Urothelium cell line (cell line): ENCODE measurements at places on chromosomes 6 and 20.

DNA sequence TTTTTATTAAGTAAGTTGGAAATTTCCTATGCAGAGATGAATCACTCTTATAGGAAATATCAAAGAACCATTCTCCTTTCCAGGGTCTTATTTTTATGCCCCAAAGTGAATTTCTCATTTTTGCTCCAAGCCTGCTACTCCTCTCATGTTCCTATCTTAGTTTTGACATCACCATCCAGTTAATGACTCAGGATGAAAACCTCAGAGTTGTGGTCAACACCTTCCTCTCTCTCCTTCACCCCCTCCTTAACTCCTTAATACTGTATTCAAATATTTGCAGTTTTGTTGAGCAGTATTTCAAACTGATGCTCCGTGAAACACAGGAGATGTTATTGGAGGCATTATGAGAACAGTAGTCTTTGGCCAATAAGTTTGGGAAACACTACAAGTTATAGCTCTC lies 64.1 kb downstream of the NRN1 start:
- peak; percentile 20 for DNase-seq

GRCh38 chr20:49523767-49524360 lies 41.4 kb upstream of the KCNB1 start:
- no peak for DNase-seq

DNA sequence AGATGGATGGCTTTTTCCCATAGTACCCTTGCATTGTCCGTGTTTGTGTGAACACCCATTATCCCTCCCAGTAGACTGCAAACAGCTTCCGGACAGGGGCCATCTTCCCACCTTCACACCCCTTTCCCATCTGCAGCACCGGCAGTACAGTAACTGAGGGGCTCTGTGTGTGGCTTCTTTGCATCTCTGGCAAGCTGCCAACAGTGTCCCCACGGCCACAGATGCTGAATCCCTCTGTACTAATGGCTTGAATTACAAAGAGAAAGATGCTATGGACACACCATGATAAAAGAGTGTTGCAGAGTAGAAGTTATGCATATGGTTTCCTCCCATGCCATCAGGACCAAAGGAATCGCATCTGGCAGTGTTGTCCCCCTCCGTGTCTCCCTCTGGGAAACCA lies 101.1 kb upstream of the CDYL start:
- no peak for DNase-seq

GRCh38 chr6:92047152-92047850 lies 1372.1 kb downstream of the EPHA7 start:
- DNase-seq = no peak

- DNase-seq = no peak
Measured at GRCh38 chr6:20875369-20875963, 341.2 kb downstream of the CDKAL1 start.

- DNase-seq = no peak
Measured at GRCh38 chr20:4673371-4674001, 48.2 kb upstream of the PRND start.

DNA sequence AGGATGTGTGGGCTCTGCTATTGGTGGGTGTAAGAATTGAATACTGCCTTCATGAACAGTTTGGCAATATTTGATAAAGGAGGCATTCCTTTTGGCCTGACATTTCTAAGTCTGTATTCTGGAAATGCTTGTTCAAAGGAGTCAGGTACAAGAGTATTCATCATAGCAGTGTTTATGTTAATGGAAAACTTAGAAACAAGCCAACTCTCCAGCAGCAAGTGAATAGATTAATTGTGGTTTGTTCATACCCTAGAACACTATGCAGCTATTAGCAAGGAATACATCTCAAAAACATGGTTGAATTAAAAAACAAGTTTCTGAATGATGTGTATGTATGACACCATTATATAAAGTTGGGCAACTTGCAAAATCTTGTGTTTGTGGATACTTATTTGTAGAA lies 195.8 kb downstream of the ZFAND3 start:
- no peak for DNase-seq

DNA sequence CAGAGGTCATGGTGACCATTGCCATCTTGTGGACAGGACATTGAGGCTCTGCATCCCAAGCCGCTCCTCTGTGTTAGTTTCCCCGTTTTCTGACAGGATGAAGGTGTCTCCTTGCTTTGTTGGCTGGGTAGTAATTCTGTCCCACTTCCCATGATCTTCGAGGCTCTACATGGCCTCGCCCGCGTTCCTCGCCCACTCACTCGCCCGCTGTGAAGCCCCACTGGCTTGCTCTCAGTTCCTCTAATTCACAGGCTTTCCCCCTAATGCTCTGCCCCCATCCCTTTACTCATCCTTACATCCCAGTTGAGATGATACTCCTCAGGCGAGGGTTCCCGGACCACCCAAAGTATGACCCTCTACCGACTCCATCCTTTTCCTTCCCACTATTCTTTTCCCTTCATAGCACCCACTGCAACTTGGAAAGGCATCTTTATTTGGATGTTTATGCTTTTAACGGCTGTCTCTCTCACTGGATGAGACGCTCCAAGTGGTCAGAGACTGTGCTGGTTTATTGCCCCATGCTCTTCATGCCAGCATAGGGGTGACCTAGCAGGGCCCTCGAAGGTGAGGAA lies 511 bp upstream of the SLC35B2 start:
- no peak for DNase-seq

GRCh38 chr6:169911264-169912263 lies 160.1 kb downstream of the ERMARD start:
- no peak for DNase-seq

- DNase-seq = peak; percentile 37
Measured at GRCh38 chr6:140366991-140367390, 992.5 kb upstream of the CITED2 start.

DNA sequence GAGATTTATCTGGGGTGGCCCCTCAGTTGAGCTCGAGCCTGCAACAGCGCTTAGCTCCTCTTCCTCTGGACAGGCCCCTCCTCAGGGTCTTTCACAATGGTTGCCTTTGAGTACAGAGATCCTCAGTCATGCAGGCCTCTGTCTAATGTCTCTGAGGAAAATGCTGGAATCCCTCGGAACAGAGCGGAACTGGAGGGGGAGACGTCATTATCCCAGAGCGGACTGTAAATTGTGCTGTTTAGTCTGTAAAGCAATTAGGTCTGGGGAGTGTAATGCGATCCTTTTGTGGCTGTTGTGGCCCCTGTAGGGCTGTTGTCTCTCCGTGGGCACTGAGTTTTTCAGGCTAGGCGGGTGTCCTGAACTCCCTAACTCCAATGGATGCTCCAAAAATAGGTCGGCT lies 15.0 kb upstream of the DAAM2 start:
- no peak for DNase-seq
